CD4-positive, alpha-beta T cell treated with Interleukin-10 for 1 hour (primary cell): ENCODE measurements at places on chromosomes 5 and 9.

GRCh38 chr5:133438487-133438886 lies 173.9 kb downstream of the FSTL4 start:
- no peak for DNase-seq

GRCh38 chr9:89892920-89893319 lies 288.1 kb downstream of the GADD45G start:
- no peak for DNase-seq

DNA sequence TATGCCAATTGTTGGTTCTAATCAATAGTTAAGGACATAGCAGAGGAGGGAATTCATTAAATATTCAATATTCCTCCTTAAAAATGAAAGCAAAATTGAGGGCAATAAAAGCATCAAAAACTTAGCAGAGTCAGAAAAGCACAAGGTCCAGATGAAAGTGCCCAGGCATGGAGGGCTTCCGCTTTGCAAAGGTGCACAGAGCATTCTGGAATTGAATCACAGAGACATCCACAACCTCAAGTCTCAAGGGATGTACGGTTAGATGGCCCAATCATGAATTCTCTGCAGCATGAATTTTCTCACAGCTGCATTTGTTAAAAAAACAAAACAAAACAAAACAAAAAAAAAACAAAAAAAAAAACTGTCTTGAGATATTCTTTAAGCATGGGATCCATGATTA lies 253.7 kb downstream of the SPOCK1 start:
- no peak for DNase-seq

- no peak for DNase-seq
Measured at GRCh38 chr5:135365281-135365680, 33.8 kb downstream of the MACROH2A1 start.

DNA sequence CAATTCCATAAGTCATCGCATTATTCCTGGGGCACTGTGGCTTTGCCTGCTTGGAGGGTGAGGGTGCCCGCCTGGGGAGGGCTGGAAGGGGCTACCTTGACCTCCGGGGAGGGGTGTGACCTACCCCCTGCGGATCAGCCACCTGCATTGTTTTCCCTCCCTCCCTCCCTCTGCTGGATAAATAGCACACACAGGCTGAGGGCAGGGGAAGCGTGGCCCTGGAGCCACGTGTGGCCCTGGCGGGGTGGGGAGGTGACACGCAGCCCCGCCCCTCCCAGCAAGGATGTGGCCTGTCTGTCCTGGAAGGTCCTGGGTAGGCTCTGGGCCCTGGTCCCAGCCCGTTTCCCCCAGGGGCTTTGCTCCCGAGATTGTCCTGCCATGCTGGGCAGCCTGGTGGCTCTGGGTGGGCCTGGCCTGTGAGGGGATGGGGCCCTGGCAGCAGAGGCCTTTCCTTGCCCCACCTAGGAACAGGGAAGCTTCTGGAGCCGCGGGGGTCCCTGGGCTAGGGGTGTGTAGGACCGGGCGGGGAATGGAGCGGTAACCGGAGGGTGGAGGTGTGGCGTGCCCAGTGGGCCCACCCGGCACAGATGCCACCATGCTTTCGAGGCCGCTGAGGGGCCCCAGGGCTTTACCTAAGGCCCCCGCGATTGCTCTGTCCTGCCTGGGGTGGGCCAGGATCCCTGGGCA lies 33.4 kb downstream of the RXRA start:
- DNase-seq, result no peak
